ENCODE measurements at places on chromosomes 11 and 22.

DNA sequence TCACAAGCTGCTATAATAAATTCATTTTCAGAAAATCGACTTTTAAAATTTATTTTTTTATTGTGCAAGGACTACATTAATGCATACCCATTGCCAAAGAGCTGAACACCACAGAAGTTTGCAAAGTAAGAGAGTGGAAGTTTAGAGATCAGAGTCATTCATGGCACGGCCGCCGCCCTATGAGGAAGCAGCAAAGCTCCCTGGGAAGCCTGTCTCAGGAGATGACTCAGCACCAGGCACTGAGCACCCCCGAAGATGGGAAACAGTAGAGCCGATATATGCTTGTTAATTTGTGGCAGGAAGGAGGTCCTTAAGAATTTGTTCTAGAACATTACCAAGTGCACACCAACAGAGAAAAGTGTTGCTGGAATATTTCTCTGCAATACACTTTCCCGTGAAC, 693.7 kb downstream of the OPCML start:
- DNase-seq: no peak

DNA sequence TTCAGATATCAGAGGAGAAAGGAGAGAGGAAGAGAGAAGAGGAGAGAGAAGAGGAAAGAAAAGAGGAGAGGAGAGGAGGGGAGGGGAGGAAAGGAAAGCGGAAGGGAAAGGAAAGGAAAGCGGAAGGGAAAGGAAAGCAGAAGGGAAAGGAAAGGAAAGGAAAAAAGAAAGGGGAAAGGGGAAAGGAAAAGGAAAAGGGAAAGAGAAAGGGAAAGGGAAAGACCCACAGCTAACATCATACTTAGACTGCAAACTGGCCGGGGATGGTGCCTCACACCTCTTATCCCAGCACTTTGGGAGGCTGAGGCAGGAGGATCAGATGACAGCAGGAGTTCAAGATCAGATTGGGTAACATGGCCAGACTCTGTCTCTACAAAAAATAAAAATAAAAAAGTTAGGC, 11.4 kb downstream of the CHEK2 start:
- DNase-seq: no peak

- no peak for DNase-seq
Observed at GRCh38 chr11:107561688-107562087, 3.8 kb downstream of the ALKBH8 start.

DNA sequence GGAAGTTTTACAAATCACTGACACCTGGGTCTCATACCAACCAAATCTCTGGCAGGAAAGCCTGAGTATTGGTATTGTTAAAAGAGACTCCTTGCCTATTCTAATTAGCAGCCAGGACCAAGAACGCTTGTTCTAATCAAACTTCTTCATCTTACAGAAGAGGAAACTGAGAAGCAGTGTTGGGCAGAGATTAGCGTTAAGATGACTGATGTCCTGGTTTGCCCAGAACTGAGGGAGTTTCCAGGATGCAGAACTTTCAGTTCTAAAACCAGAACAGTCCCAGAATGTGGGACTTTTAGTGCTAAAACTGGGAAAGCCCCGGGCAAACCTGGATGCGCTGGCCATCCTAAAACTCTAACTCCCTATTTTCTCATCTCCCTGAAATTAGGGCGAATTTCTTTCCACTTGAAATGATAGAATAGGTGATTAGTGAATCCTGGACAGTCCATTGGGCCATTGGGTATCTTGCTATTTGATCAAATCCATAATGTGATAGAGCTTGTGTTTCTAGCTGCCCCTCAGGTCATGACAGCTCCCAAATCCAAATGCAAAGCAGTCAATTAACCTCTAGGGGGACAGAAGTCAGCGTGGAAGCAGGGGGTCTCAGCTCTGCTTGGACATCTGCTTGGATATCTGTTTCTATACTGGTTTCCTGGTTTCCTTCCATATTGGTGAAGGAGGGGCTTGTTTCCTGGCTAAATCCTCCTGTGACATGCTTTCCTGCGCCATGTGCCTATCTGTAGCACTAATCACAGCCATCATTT, 16.0 kb upstream of the TMPRSS13 start:
- DNase-seq: no peak

GRCh38 chr11:13051257-13051656, 42.1 kb downstream of the RASSF10 start:
- no peak for DNase-seq

Measured in right renal pelvis (tissue), 4 donors.